ENCODE measurements at places on chromosomes 5 and 9.

DNA sequence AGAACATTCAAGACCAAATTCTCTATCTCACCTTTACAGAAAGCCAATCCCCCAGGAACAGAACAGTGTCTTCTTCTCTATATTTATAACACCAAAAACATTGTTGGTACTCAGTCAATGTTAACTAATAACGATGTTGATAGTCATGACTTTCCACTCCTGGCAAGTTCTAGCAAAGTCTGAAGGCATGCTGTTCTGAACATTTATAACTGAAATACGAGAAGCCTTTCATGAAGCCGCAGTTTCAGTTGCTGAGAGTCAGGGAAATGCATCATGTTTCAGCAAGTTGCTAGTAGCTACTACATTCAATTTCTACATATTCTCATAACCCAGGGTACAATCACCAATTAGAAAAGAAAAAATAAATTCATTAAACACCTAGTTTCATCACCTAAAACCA, 301.4 kb downstream of the PDE4D start:
- DNase-seq: no peak

DNA sequence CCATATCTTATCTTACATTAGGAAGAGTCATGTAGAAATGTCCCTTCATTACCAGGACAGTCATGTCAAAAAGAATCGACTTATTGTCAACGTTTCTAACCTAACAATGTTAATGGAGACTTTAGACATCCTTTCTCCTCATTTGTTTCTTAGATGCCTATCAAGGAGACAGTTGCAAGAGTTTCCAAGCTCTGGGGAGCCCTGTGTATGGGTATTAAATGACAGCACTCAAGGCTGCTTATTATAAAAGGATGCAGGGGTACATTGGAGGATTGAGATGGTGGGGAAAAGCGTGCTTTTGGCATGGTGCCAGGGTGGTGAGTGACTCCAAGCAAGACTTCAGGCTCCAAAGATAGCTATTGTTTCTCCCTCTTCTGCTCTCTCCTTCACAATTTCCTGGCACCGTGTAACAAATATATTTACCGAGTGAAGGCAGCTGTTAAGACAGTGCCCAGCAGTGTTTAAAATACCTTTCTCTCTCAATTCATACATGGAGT, 461.3 kb upstream of the CLINT1 start:
- no peak for DNase-seq

DNA sequence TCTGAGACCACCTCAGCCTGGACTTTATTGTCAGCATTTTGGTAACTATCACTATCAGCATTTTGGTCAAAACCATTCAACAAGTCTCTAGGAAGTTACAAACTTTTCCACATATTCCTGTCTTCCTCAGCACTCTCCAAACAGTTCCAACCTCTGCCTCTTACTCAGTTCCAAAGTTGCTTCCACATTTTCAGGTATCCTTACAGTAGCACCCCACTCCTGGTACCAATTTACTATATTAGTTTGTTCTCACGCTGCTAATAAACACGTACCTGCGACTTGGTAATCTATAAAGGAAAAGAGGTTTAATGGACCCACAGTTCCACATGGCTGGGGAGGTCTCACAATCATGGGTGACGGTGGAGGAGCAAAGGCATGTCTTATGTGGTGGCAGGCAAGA, 551.3 kb downstream of the DMRTA1 start:
- no peak for DNase-seq

DNA sequence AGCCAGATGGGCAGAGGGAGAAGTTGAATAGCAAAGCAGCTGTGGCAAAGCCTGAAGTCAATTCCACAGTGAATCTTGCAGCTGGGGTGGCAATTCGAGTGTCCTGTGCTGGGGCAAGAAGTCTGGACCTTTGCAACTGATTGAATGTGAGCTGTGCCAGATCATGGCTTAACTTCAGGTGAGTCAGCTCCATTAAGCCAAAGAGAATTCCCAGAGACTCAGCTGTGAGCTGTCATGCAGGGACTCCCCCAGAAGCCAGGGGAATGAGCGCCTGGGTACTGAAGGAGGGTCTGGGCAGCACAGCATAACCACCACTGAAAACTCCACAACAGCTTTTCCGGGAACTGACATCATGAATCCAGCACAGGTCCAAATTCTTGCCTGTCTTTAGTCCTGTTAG, 153.5 kb upstream of the TRPC7 start:
- DNase-seq: no peak

- DNase-seq: peak; percentile 62
Observed at GRCh38 chr5:94245608-94246007, 372.8 kb downstream of the KIAA0825 start.

DNA sequence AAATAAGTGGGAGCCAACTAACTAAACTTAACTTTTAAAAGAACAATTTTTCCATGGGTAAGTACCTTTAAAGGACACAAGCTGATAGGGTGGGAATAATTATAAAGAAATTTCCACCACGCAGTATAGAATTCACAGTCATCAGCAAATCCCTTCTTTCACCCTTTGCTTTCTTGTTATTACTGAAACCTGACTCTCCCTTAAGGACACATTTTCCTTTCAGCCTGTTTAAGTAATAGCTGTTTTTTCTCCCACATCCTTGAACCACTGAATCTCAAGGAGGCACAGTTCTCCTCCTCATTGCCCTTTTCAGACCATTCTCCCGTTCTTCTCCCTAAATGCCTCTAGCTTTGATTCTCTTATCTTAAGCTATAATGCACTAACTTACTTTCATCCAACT, 6.3 kb downstream of the C5orf15 start:
- no peak for DNase-seq

- no peak for DNase-seq
Observed at GRCh38 chr9:121138973-121139372, 62.7 kb downstream of the RAB14 start.

- DNase-seq: peak; percentile 81
Observed at GRCh38 chr9:106921341-106921899, 58.5 kb downstream of the ZNF462 start.

DNA sequence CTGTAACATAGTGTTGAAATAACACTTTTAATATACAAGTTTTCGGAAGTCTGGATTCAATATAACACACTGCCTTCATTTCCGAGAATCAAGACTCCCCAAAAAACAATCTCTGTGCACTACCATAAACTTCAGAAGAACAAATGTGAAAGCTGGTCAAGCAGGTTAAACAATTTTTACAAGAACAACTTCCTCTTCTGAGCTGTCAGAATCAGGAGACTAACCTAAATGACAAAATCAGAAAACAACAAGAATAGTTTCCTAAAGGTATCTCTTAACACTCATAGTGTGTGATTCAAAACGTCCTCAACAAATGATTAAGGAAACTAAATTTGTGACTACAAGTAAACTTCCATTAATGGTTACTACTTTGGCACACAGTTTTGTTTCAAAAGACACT, 11.6 kb downstream of the C9orf72 start:
- DNase-seq: no peak

DNA sequence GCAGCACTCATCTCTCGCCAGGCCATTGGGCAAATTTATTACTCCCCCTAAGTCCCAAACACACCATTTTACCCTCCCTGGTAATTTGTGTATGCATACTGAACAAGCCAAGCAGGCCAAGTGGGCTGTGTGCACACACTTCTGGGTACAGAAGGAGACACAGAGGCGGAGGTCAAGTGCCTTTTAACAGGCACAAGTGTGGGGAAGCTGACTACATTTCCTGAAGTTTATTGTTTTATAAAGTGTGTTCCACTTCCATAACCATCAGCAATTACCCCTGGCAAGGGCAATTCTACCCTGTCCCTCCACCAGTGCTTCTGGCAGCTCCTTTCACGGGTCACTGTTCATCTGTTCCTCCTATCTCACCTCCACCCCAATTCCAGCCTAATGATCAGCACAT, 93.9 kb downstream of the SETX start:
- DNase-seq: no peak

- DNase-seq: no peak
Observed at GRCh38 chr9:81394881-81395675, 294.3 kb downstream of the TLE1 start.

DNA sequence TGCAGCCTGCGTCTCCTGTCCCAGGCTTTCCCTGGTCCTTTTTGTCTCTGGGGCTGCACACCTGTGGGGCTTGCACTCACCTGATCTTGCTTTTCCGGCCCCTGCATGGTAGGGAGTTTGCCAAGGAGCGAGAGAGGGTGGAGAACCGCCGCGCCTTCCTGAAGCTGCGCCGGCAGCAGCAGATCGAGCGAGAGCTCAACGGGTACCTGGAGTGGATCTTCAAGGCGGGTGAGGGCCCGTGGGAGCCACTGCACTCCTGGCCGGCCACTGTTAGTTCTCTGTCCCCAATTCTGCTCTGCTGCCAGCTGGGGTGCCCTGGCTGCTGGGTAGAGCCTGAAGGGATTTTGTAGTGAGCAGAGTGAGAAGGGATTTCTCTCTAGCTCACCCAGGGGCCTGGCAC, 78.0 kb downstream of the CACNA1B start:
- no peak for DNase-seq

DNA sequence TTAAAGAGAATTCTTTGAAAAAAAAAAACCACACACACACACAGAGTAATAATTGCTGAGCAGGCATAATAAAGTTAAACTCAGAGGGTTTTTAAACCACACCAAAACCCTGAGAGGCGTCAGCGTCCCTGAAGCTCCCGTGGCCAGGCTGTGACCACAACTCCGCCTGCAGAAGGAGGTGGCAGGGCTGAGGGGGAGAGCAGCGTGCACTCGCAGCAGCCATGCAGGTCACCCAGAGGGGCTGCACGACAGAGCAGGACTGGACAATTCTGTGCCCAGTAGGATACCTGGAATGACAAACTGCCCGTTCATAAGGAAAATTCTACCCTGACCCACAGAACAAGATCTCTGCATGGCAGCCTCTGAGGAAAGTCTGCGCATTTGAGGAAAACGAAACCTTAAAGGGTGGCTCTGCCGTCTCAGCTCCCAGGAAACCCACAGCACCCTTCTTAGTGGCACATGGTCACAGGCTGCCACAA, 44.0 kb downstream of the ROR2 start:
- peak; percentile 46 for DNase-seq

GRCh38 chr5:68592351-68592750, 376.8 kb downstream of the PIK3R1 start:
- no peak for DNase-seq

DNA sequence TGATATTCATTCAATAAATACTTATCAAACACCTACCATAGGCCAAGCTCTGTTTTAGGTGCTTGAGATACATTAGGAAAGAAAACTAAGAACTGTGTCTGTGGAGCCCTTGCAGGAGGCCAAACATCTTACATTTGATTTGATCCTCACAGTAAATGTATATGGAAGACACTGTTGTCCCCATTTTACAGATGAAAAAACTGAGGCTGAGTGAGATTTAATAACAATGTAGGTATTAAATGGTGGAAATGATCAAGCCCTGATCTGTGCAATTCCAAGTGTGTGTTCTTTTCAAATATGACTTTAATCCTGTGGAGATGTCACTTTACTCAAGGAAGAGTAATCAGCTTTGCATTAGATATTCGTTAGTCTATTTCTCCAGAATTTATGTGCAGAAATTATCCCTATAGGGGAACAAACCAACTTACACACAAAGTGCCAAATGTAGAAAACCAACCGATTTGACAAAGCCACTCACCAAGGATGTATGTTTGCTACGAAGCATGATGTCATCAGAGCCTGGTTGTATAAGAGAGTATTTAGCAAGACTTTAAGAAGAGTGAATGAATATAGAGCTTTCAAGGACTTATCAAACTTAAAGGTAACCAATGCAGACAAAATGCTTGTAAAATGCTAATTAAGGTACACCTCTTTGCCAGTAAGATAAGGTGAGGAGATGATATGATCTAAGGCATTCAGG, 153.9 kb upstream of the NFIB start:
- no peak for DNase-seq

DNA sequence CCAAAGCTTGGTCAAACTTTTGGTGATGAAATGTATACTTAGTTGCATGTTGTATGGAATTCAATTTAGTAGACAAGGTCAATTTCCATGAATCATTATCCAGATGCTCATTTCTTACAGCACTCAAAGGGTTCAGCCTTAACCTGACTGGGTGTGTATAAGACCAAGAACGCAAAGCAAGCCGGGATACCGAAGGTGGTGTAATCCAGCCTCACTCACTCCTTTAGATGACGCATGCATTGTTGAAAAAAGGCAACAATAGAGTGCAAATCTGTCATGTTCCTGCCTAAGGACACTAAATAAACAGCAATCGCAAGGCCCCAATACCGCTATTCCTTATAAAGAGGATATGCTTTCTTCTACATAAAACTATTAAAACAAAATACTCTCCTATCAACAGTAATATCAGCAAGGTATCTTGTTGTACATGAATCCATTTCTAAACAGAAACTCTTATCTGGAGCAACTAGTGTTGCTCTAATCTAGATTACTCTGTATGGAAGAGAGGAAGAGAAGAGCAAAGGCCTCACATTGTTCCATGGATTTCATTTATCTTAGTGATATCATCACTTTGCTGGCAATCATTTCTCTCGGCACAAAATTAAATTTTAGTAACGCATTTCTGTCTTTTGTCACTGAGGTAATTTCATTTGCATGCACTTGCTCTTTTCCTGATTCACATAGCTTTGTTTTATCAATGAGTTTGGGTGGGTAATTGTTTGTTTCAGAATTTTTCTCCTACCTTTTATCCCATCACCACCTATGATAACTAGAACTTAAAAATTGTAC, 96.2 kb downstream of the PLK2 start:
- no peak for DNase-seq

DNA sequence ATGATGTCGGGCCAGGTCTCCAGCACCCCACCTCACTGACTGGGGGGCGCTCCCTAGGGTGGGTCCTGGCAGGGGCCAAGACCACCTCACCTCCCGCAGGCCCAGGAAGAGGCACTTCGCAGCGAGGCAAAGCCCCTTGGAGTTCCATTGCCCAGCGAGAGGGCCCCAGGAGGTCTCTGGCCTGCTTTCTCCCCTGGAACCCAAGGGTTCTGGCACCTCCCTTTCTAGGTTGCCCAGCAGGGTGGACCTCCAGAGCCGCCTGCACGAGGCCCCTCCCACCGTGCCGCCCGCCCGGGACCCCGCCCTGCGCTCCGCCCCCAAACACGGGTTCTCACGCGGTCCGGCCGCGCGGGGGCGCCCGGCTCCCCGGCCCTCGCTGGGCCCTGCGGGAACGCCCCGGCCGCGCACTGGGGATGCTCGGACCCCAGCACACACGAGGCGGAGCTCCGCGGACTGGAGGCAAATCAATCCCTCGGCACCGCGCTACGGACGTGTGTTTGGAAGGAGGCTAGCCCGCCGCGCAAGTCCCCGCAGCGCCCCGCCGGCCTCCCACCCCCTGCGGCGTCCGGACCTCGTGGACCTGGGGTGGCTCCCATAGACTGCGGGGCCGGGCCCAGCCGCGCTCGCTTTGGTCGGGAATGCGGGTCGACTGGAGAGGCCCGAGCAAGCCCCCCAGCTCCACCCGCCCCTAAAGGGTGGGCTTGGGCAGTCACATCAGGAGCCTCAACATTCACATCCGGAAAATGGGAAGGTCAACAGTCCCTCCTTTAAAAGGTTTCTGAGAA, 99.5 kb upstream of the LMX1B start:
- DNase-seq: peak; percentile 35

All from KBM-7 (cell line).